Stimulated activated CD8-positive, alpha-beta memory T cell treated with anti-CD3 and anti-CD28 coated beads, Interleukin-4, amount 100 ng/mL, for 24 hours (primary cell): ENCODE measurements at places on chromosomes 5 and 9.

- DNase-seq: no peak
Measured at GRCh38 chr9:133615606-133616188, 6.5 kb upstream of the FAM163B start.

DNA sequence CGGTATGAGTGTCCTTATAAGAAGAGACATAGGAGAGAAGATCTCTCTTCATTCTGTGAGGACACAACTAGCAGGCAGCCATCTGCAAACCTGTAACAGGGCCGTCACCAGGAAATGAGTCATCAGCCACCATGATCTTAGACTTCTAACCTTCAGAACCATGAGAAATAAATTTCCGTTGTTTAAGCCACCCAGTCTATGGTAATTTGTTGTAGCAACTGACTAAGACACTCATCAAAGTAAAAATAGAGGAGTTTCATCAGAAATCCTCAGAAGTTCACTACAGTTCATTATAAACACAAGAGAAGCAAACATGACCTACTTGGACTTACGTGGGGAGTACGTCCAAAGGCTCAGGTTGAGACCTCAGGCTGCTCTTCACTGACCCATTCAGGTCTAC is 357.7 kb downstream of the SEMA5A start:
- DNase-seq: no peak

- no peak for DNase-seq
Measured at GRCh38 chr9:114058688-114059046, 19.4 kb downstream of the AMBP start.

DNA sequence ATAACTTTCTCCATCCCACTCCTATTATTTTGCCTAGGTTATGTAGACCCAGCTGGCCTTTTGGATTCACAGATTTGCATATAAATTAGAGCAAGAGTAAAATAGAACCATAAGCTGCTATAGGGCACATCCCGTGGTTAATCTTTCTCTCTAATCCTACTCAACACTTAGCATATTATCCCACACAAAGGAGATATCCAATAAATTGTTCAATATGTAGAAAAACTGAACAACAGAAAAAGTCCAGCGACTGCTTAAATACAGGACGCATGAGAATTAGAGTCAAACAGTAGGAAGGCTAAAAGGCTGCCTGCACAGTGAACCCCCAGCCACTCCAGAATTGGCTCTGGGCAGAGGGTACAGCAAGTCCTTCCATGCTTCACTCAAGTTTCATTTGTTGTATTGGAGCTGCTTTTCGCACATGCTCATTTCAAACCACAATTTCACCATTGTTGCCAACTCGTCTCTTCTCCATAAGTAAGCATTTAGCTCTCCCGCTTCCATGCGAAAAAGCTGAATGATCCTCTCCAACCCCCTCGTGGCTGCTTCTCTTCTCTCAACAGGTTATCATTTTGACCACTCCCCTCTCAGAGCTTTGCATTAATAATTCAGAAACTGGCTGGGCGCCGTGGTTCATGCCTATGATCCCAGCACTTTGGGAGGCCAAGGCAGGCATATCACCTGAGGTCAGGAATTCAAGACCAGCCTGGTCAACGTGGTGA is 14.1 kb upstream of the IQGAP2 start:
- DNase-seq: no peak

DNA sequence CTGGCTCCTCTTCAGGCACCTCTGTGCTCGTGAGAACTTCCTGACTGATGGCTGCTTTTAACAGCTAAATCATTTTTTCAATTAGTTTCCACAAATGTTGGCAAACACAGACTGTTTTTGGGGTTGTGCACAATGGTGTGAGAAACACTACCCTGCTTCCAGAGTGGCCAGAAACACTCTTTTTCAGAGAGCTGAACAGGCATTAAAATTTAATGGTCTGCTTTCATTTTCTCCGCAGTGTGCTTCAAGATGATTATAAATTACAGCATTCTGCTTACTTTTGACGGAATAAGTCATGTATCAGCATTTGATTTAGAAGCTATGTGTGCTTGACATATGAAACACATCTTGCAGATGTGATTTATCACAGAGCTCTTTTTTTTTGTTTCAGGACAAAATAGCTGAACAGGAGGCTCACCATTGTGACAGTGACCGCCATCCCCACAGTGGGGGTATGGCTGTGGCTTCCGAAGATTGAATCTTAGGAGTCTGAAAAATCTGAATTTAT is 454.5 kb upstream of the ZNF608 start:
- no peak for DNase-seq

DNA sequence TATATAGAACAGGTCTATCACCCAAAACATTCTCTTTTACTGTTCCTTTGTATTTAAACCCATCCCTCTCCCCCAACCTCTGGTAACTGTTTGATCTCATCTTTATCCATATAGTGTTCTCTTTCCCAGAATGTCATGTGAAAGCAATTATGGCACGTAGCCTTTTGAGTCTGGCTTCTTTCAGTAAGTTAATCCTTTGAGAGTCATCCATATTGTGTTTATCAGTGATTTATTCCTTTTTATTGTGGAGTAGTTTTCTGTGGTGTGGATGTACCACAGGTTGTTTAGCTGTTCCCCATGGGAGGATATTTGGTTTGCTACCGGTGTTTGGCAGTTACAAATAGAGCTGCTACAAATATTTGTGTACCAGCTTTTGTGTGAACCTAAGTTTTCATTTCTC is 38.0 kb downstream of the HMGXB3 start:
- DNase-seq: no peak

- DNase-seq: no peak
Measured at GRCh38 chr5:57531333-57531732, 48.7 kb upstream of the ACTBL2 start.

DNA sequence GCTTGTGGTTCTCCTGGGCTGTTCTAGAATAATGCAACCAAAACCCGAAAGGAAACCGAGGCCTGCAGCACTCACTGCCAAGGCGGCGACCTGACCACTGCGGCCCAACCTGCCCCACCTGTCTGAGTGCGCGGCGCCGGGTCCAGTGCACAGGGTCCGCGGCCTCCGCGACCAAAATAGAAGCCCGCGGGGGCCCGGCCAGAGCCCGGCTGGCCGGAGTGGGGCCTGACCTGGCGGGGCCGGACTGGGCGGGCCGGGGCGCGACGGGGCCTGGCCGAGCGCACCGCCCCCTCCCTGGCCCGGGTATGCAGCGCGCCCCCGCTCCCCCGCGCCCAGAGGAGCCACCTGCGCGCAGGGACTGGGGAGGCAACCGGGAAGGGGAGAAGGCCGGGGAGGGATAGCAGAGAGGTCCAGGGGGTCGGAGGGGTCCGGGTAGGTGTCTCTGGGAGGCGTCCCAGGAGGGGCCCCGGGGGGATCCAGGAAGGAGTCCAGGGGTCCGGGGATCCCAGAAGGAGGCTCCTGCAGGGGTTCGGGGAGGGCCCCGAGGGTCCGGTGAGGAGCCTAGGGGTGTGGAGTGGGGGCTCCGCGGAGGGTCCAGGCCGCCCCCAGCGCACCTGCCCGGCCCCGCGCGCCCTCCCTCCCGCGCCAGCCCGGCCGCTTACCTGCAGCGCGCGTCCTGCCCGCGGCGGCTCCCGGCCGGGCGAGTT is 503 bp downstream of the SEMA4D start:
- DNase-seq: no peak

- no peak for DNase-seq
Measured at GRCh38 chr5:139708877-139709581, 60.9 kb downstream of the CXXC5 start.

- DNase-seq: no peak
Measured at GRCh38 chr5:110784901-110785300, 46.1 kb downstream of the SLC25A46 start.

- DNase-seq: no peak
Measured at GRCh38 chr5:74877624-74878304, 11.6 kb upstream of the FAM169A start.

DNA sequence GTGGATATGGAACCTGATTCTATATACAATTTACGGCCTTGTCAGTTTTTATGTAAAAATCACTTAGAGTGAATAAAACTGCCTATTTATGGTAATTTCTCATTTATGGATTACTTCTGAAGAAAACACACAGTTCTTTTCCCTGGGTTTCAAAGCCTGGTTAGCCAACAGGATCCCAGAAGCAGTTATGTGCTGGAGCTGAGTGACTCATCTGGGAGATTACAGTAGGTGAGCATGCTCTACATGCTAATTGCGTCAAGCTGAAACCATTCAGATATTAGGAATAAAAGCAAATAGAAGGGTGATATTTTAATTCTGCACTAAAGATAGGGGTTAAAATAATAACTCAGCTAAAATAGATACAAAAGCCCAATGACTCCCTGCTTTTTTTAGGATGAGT is 47.8 kb downstream of the PDE4D start:
- DNase-seq: no peak

GRCh38 chr5:32503261-32503660 is 58.7 kb upstream of the ZFR start:
- no peak for DNase-seq

- no peak for DNase-seq
Measured at GRCh38 chr9:75081632-75082031, 6.3 kb downstream of the NMRK1 start.

- DNase-seq: no peak
Measured at GRCh38 chr9:126756876-126757415, 47.9 kb upstream of the ZBTB43 start.

DNA sequence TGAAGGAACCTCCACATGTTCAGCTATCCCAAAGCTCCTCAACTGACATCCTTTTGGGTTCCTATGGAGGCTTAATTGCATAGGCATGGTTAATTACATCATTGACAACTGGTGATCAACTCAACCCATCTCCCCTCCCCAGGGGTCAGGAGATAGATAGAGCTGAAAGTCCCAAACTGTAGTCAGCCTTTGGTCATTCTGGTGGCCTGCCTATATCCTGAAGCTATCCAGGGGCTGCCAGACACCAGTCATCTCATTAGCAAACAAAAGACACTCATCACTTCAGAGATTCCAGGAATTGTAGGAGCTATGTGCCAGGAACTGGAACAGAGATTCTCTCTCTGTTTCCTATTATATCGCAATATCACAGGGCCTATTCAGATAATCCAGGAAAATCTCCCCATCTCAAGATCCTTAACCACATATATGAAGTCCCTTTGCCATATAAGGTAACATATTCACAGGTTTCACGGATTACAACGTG is 646.5 kb upstream of the GRAMD2B start:
- no peak for DNase-seq

GRCh38 chr9:89945133-89945532 is 340.3 kb downstream of the GADD45G start:
- DNase-seq: no peak

DNA sequence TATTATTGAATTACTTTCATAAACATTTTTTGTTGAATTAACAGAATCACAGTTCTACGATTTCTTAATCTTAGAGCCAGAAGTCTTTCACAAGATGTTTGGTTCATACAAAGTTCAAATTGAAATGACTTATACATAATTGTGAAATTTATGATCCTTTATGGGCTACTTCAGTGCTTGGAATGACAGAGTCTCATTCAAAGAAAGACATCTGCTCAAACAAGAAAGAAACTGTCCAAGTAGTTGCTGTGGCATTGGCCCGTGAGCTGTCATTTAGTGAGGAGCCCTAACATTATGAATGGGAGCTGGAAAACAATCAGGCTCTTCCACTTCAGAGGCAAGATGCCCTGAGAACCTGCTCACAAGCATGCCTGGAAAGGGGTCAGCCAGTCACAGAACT is 63.4 kb downstream of the AUH start:
- DNase-seq: no peak

DNA sequence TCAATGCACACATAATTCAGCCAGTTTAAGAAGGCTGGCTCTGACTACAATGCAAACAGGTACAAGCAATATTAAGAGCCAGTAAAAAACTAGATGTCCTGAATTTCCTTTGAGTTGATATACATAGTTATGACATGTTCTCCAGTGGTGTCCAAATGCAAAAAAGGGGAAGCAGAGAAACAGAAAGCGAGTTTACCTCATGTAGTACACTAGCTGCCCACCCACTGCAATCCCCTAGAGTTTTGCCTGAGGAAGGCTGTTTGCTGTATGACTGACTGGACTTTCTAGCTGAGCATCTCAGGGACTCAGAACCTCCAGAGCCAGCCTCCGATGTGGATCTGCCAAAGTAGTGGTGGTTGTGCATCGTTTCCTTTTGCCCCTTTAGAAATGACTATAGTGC is 44.8 kb upstream of the SLC1A3 start:
- DNase-seq: no peak

DNA sequence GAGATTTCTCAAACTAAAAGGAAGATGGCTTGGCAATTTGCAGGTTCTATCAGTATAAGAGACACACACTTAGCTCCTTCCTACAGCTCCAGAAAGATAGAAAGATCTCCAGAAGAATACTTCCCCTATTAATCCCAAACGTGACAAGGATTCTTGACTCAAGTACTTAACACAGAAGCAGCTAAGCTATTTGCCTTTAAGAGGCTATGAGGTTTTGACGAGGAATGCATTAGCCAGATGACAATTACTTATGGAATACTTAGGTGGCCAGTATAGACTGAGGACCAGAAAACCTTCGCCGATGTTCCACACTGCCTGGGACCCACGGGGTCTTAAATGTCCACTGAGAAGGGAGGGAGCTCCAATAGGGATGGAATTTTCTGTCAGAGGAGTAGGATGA is 340.5 kb upstream of the KIF2A start:
- no peak for DNase-seq

DNA sequence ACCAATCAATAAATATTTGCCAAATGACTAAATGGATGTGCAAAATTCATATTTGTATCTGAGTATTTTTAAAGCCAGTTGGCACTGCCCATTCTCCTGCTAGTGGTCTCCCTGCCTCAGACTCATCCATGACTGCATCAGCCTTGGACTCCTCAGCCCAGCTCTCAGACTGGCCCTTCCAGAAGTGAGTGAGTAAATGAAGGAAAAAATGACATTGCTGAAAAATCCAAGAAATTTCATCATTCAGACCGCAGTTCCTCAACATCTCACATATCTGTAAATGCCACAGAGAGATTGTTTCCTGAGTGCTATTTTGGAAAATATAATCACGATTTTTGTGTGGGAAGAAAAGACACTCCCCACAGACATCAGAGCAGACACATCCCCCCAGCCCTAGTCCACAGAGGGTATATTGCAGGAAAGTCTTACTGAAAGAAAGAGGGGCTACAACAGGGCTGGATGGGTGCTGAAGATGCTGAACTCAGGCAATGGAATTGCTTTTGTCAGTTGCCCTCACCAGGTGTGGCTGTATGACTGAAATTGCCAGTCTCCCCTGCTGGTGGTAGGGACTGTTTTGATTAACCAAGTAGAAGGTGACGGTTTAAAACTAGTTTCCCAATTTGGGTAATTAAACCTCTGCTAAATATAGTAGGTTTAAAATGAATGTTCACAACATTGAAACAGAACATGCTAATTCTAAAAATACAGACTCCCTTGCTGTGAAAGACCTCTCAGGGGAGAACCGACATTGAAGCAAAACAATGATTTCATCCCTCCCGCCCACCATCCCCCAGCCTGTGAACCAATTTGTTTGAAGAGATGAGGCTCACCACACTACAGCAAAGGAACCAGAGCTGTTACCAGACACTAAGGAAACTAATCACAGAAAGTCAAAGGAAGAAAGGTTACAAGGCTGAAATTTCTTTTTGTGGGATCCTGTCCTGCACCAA is 158.8 kb downstream of the DEPDC1B start:
- DNase-seq: no peak
